ENCODE measurements at places on chromosomes 2 and 18.

- peak; percentile 12 for DNase-seq
Observed at GRCh38 chr2:96320728-96321622, 4.1 kb upstream of the ITPRIPL1 start.

GRCh38 chr18:59918320-59918755, 18.5 kb downstream of the PMAIP1 start:
- DNase-seq = peak; percentile 81

GRCh38 chr2:8543383-8544170, 138.3 kb upstream of the ID2 start:
- DNase-seq = peak; percentile 79

DNA sequence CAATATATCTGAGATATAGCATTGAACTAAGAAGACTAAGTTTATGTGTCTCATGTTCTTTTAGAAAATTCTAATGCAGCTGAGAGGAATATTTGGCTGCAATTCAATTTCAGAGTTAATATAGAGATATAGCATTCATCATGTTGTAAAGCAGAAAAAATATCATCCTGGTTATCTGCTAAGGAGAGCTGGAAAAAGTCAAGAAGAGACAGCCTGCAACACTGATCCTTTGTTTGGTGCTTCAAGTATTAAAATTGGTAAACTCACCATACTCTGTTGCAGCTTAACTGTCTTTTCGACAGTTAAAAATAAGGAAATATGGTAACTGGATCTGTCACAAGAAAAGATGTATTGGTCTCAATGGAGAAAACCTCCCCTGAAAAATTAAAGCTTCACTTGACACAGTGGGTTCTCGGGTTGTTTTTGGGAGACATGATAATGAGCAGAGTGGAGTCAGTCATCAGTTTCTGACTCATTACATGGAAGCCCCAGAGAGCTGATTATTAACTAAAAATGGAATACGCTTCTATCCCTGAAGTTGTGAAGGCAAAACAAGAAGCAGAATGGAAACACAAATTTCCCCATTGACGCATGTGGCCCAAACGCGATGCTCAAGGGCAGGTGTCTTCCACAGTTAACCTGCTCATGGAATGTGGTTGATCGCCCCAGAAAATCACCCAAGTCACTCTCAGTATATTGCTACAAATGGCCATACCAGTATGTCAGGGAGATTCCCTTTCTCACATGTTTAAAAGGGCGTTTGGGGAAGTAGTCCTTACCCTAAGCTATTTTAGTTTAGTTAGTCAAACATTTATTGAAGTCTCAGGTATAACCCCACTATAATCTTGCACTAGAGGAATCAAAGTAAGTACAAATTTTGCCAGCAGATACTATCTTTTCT, 8.2 kb downstream of the BCL2 start:
- no peak for DNase-seq

DNA sequence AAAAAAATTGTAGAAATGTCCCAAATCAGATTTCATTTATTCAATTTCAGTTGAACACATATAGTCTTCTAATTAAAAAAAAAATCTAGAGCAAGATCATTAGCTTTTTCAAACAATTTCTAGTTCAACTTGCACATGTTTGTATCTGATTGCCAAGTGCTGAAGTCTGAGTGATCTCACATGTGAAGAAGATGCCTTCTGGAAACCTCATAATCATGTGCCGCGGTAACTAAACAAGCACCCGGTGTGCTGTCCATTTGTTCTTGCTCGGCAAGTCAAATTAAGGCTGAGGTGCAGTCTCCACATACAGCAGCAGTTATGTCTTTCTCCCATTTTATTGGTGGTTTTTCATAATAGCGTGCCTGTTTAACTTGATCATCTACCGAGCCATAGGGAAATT, 18.7 kb downstream of the CABLES1 start:
- DNase-seq = no peak

- DNase-seq = no peak
Observed at GRCh38 chr18:52730972-52731619, 391.1 kb downstream of the DCC start.

- no peak for DNase-seq
Observed at GRCh38 chr2:225310745-225311144, 88.8 kb upstream of the NYAP2 start.

DNA sequence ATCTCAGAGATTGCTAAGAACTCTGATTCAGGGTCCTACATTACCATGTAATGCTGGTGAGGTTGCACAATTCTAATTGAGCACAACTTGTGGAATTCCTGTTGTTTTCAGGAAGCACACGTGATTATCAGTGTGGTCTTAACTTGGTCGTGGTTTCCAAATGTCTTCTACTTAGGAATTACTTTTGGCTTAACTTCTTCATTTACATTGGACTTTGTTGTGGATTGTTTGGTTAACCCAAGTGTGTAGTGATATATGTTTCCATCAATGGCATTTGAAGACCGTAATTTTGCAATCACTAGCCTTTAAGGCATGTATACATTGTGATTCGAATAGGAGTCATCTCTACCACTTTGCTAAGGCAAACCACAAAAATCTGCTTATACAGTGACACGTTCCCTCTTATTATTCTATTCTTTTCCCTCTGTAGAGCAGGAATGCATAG, 373.3 kb downstream of the IRS1 start:
- DNase-seq = no peak

DNA sequence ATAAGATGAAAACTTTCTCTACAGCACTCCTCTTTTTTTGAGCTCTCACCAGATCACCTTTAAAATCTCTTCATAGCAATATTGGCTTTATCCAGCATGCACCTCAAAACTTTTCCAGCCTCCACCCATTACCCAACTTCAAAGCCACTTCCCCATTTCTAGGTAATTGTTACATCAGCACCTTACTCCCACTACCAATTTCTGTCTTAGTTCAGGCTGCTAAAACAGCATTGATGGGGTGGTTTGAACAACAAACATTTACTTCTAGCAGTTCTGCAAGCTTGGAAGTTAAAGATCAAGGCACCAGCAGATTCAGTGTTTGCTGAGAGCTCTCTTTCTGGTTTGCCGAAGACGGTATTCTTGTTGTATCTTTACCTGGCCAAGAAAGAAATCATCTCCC, 114.0 kb upstream of the SLC39A10 start:
- DNase-seq = no peak

DNA sequence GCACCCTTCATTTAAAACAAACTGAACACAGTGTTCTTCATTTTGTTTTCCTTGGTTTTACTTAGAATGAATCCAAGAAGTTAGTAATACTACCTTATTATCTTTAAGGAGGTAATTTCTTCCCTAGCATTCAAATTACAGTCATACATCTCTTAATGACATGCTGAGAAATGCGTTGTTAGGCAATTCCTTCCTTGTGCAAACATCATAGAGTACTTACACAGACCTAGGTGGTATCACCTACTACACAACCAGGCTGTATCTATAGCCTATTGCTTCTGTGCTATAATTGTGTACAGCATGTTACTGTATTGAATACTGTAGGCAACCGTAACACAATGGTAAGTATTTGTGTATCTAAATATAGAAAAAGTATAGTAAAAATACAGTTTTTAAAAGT, 8.4 kb upstream of the CABYR start:
- no peak for DNase-seq

DNA sequence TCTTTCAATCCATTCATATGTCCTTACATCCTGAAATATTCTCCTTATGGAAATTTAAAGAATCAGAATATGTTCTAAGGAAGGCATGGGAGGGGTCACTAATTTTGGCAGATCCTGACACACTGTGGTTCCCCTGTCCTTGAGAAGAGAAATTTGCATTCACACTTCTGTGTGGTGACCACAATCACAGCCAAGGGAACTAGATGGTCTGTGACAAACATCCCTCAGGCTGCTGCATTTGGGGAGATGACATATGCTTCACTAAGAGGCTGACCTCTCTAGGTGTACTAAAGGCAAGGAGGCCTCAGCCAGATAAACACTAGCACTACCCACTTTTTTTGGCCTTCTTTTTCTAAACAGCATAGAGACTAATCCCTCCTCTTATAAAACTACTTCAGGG, 129.6 kb downstream of the MREG start:
- DNase-seq = no peak

Data from NCI-H510A treated with DMSO at 0.1 percent for 48 hours (cell line).